Aorta (tissue), 5 donors: ENCODE measurements at places on chromosomes 1 and 21.

GRCh38 chr1:119943216-119943615 is 46.9 kb upstream of the ADAM30 start:
- no peak for DNase-seq

DNA sequence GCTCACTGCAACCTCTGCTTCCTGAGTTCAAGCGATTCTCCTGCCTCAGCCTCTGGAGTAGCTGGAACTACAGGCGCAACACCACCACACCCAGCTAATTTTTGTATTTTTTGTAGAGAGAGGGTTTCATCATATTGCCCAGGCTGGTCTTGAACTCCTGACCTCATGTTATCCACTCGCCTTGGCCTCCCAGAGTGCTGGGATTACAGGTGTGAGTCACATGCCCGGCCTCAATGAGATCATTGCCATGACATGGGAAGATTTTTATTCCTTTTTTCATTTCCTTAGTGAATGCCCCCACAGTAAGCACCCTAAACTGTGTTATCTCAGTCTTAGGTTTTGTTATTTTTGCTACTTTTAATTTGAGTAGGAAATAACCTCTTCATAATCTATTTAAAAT is 977.9 kb downstream of the BRINP3 start:
- no peak for DNase-seq

DNA sequence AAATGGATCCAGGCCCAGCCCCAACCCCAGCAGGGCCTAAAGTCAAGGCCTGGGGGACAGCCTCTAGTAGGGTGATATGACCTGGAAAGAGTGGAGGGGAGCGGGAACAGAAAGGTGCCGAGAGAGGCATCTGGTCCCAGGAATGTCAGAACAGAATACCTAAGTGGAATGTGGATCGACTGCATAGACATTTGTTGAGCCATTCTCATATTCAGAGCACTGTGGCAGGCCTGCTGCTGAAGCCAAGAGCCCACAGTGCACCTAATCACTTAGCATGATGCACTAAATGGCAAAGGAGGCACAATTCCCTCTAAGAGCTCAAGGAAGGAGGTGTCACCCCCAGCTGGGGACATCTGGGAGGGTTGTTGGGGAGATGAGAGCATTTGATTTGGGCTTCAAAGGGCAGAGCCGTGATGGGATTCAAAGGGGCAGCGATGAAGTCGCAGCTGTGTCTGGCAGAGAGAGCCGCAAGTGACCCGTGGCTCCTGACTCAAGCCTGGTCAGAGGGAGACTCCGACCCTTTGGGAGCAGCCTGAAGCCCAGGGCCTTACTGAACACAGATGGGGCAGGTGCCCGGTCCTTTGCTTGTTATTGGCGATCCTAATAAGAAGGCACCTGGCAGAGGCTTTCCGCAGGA is 8.6 kb upstream of the PKP1 start:
- no peak for DNase-seq

GRCh38 chr1:225766967-225767633 is 10.5 kb upstream of the SRP9 start:
- DNase-seq, result peak; percentile 86

DNA sequence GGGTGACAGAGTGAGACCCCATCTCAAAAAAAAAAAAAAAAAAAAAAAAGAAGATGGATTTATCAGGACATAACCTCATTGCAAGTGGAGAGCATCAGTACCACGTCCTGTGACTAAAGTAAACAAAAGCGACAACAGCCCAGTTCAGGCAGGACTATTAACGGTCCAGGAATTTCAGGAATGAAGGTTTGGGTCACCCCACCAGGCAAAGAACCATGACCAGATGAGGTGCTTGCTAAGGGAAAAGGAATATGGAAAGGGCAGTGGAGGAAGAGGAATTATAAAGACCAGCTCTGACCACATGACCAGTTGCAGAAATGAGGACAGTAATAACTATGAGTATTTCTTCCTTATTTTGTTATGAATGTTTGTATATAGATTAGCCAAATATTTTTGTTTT is 35.4 kb upstream of the EIF4G3 start:
- DNase-seq, result no peak

DNA sequence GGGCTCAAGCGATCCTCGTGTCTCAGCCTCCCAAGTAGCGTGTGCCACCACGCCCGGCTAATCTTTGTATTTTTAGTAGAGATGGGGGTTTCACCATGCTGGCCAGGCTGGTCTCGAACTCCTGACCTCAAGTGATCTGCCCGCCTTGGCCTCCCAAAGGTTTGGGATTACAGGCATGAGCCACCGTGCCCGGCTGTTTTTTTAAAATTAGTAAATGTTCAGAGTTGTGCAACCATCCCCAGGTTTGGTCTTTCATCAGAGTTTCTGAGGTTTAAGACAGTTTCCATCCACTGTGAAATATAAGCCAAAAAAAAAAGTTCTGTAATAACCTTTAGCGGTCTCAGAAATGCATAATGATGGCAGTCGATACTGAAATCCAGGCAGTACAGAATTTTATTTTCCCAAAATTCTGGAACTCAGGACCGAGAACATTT is 550 bp upstream of the SYT11 start:
- DNase-seq, result no peak

DNA sequence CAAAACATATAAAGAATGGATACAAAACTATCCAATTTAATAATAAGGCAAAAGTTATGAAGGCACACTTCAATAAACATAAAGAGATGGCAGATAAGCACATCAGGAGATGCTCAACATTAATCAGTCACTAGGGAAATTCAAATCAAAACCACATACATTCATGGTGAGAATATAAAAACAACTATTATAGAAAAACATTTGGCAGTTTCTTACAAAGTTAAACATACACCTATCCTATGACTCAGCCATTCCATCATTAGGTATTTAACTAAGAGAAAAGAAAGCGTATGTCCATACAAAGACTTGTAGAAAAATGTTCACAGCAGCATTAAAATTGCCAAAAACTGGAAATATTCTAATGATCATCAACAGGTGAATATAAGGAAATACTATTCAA is 44.3 kb downstream of the KIFAP3 start:
- DNase-seq, result no peak

DNA sequence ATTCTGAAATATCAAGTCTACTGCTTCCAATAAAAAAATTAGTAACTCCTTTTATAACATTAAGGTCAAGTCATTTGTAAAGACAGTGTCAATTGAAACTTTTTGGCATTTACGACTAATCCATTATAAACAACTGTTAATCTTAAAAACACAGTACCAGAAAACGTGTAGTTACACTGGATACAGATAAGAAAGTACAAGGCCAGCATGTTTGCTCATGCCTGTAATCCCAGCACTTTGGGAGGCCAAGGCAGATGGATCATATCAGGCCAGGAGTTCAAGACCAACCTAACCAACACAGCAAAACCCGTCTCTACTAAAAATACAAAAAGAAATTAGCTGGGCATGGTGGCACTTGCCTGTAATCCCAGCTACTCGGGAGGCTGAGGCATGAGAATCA is 29.4 kb downstream of the DENND1B start:
- no peak for DNase-seq

DNA sequence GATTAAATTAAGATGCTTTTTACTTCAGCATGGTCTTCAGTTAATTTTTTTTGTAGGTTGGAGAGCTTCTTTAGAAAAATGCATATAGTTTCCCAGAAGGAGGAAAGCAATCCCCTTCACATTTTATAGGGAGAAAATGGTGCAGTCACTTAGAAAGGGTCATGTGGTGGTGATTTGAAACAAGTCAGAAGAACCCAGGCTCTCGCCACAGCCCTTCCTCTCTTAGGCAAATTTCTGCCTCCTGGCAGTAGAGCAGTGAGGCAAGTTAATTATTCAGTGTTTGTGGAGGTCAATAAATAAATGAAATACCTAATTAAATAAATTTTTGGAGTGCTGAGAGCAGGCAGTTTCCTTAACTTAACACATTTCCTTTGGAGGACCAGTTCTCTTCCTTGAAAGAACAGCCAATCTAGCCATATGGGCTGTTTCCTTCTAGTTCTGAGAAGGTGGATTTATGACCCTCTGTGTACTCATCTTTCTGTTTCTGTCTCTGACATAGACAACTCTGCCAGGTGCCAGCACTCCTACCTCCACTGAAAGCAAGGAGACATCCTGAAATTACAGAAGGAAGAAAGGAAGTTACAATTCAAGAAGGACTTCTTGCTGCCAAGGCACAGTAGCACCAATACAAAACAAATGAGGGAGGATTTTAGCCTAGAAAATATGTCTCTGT is 19.0 kb upstream of the POGZ start:
- no peak for DNase-seq

DNA sequence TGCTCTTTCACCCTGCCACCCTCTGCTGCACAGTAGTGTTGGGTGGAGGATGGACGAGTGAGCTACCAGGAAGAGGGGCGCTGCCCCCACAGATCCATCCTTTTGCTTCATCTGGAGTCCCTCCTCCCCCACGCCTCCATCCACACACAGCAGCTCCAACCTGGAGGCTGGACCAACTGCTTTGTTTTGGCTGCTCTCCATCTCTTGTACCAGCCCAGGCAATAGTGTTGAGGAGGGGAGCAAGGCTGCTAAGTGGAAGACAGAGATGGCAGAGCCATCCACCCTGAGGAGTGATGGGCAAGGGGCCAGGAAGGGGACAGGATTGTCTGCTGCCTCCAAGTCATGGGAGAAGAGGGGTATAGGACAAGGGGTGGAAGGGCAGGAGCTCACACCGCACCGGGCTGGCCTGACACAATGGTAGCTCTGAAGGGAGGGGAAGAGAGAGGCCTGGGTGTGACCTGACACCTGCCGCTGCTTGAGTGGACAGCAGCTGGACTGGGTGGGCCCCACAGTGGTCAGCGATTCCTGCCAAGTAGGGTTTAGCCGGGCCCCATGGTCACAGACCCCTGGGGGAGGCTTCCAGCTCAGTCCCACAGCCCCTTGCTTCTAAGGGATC is 8.5 kb downstream of the CHRNB2 start:
- peak; percentile 48 for DNase-seq

GRCh38 chr21:36501589-36501892 is 21.6 kb upstream of the CLDN14 start:
- DNase-seq, result no peak
